ENCODE measurements at places on chromosomes 13 and 19.

DNA sequence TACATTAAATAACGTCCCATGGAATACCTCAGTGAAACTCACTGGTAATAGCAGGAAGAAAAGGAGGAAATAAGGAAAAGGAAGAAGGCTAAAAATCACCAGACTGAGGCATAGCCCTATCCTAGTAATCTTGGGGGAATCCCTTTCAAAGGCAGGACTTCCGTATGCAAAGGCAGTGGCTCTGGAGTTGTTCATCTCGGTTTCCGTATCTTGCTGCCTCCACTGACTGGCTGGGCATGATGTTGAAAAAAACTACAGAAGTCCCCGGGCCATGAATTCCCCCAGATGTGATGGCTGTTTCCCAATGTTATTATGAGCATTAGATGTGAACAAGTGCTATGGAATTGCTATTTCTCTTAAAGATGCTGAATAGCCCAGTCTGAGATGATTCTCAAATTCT, 5.5 kb downstream of the FPR2 start:
- DNase-seq, result no peak

DNA sequence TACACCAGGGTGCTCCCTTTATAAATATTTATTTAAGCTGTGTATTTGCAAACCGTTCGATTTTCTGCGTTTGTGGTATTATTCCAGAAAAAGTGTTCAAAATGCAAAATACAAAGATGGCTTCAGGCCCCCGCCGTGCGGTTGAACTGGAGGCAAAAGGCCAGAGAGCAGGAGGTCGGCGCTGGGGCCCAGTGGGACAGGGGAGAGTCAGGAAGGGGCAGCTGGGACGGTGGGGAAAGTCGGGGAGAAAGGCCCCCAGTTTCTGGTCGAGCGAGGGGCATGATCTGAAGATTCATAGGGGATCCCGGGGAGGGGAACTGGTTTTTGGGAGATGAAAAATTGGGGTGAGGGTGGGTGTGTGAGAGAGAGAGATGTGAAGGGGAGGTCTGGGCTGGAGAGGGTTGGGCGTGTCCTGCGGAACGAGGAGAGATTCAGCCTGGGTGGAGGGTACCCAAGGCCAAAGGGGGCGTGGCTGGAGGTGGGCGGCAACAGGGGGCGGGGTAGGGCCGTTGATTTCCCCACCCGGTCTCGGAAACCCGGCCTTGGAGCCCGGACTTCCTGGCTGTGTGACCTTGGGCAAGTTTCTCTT, 678 bp downstream of the ISOC2 start:
- no peak for DNase-seq

DNA sequence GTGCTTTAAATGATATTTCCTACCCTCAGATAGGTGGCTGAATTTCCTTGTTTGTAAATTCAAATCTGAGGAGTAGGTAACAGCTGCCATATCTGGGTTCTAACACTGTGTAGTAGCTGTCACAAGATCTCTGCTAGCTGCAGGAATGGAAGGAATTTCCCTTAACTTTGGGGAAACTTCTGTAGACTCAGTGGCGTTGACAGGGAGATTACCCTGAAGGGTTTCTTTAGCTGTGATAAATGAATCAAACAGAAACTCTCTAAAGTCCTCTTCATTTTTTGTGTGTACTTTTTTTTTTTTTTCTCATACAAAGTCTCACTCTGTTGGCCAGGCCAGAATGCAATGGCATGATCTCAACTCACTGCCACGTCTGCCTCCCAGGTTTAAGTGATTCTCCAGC, 5.3 kb upstream of the EPSTI1 start:
- DNase-seq, result no peak

- DNase-seq, result no peak
Observed at GRCh38 chr19:55683449-55684261, 8.6 kb downstream of the EPN1 start.

GRCh38 chr19:51491586-51491985, 10.0 kb downstream of the SIGLEC12 start:
- no peak for DNase-seq

DNA sequence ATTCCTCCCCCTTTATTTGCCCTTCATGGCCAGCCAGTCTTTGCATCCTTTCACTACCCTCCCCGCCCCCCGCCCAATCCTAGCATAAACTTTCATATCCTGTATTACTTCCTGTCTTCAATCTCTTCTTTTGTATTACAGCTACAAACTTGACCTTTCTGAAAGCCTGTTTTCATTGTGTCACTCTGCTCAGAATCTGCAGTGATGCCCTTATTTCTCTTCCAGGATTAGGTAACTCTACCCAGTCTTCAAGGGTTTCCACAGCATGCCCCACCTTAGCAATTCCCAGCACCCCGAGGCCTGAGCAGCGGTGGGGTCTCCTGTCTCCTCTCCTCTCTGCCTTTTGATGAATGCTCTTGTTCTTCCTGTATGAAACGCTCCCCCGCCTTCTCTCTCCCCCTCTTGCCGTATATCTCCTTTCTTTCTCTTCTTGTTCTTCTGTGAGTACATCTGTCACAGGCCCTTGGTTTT, 145.6 kb downstream of the SHISA2 start:
- no peak for DNase-seq

GRCh38 chr19:51294977-51295375, 16.5 kb upstream of the IGLON5 start:
- DNase-seq, result no peak

GRCh38 chr19:41362143-41362847, 1.7 kb downstream of the B9D2 start:
- no peak for DNase-seq

GRCh38 chr13:77555246-77555645, 19.7 kb downstream of the SCEL start:
- no peak for DNase-seq

- DNase-seq, result no peak
Observed at GRCh38 chr19:10812902-10813404, 23.1 kb downstream of the TMED1 start.

GRCh38 chr19:10368101-10368803, 12.1 kb downstream of the TYK2 start:
- no peak for DNase-seq

- DNase-seq, result no peak
Observed at GRCh38 chr13:49053215-49053614, 77.5 kb downstream of the FNDC3A start.

DNA sequence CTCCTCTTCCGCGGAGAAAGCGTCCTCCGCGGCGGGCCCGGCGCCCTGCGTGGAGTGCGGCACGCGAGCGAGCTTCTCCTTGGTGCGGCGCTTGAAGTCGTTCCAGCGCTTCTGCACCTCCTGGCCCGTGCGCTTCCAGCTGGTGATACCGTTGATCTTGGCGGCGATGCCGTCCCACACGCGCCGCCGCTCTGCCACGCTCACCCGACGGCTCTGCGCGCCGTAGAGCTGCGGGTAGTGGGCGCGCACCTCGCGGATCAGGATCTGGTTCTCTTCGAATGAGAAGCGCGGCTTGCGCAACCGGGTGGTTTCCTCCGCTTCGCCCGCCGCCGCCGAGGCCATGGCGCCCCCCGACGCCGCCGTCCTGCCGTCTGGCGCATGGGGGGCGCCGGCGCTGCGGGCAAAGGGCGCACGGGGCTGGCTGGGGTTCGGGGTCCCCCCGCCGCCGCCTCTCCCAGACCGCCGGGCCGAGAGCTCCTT, 941 bp downstream of the MYPOP start:
- DNase-seq, result no peak

GRCh38 chr19:41872384-41872774, 4.7 kb upstream of the CD79A start:
- no peak for DNase-seq

DNA sequence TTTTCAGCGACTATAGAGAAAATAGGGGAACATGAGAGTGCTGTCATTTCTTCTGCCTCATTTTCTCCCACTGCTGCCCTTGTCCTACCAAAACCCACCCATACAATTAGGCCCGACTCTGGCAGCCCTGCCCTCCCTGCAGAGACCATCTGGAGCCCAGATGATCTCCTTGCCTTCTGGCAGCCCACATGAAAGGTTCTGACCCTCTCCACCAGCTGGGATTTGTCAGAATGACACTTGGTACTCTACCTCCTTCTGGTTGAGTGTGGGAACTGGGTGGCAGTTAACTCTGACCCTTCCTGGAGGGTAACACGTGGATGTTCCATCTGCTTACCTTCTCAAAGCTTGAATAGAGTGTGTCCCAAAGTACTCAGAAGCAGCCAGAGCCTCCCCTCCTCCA, 21.0 kb upstream of the SIAH3 start:
- no peak for DNase-seq

DNA sequence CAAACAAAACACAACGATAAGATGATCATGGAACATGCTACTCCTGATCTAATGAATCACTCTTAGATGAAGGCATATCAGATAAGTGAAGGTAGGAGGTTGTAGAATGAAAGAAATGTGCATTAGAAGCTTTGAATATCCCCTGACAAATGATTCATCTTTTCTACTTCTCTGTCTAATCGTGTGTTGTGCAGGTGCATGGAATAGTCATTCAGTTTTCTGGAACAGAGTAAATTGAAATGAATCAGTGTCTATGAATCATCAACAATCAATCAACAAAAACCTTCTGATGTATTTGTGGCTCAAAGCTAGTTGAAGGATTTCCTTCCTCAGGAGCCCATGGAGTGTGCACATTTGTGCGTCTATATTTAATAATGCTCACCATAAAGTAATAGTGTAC, 1290.4 kb upstream of the PCDH20 start:
- DNase-seq, result no peak

GRCh38 chr13:110511509-110512181, 49.9 kb downstream of the RAB20 start:
- no peak for DNase-seq

- DNase-seq, result no peak
Observed at GRCh38 chr13:40211586-40211968, 454.9 kb downstream of the FOXO1 start.

DNA sequence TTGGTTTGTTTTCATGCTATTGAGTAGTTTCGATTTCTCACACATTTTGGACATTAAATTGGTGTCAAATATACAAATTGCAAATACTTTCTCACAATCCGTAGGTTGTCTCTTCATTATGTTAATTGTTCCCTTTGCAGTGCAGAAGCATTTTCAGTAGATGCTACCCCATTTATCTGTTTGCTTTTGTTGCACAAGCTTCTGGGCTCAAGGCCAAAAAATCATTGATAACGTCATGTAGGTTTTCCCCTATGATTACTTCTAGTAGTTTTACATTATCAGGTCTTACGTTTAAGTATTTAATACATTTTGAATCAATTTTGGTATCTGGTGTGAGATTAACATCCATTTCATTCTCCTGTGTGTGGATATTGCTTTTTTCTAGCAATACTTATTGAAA, 14.0 kb upstream of the ZNF347 start:
- no peak for DNase-seq

DNA sequence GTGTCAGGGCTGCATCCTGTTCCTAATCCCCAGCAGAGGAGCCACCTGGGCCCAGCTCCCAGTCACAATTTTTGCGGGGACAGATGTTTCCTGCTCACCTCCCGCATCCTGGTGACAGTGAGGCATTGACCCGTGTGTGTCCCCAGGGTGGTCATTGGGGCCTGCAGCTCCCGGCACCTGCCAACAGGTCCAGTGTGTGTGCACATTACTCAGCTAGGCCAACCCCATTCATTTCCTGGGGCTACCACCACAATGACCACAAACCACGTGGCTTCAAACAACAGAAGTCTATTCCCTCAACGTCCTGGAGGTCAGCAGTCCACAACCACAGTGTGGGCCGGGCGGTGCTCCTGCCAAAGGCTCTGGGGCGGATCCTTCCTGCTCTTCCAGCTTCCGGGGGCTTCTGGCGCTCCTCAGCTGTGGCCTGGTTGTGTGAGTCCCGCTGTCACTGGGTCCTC, 11.9 kb upstream of the F2RL3 start:
- DNase-seq, result no peak

- DNase-seq, result peak; percentile 20
Observed at GRCh38 chr13:38872693-38873092, 117.9 kb downstream of the STOML3 start.

DNA sequence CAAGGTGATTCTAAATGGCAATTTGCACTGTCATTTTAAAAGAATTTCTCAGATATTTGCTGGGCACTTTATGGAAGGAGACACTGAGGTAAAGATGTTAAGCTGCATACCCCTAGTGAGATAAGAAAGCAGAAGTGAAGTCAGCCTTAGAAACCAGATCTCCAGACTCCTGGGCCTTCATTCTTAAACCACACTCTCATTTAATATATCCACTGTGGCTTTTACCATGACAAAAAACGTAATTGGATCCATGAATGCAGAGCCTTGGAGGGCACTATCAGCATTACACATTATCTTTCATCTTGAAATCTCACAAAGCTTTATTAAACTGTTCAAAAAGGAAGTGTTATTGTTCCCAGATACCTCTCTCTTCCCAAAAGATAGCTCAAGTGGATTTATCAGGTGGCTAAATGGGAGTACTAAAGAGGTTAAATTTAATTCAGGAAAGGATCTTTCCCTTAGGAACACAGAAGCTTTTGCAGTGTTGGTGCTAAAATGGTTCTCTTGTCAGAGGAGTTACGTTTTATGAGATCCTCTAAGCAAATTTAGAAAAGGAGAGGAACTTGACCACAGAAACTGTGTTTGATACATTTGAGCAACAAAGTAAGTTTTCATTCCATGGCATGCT, 1060.4 kb downstream of the EFNB2 start:
- no peak for DNase-seq

- no peak for DNase-seq
Observed at GRCh38 chr19:40719414-40719894, 2.5 kb downstream of the ITPKC start.

GRCh38 chr19:39996218-39996810, 546 bp upstream of the ZNF546 start:
- no peak for DNase-seq

DNA sequence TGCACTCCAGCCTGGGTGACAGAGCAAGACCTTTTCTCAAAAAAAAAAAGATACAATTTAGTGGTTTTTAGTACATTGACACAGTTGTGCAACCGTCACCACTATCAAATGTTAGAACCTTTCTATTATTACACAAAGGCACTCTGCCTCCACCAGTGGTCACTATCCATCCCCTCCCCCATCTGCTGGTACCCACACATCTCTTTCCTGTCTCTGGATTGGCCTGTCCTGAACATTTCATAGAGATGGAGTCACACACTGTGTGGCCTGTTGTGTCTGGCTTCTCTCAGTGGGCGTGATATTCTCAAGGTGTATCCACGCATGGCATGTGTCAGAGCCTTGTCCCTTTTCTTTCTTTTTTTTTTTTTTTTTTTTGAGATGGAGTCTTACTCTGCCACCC, 11.2 kb downstream of the KDM4B start:
- DNase-seq, result no peak

DNA sequence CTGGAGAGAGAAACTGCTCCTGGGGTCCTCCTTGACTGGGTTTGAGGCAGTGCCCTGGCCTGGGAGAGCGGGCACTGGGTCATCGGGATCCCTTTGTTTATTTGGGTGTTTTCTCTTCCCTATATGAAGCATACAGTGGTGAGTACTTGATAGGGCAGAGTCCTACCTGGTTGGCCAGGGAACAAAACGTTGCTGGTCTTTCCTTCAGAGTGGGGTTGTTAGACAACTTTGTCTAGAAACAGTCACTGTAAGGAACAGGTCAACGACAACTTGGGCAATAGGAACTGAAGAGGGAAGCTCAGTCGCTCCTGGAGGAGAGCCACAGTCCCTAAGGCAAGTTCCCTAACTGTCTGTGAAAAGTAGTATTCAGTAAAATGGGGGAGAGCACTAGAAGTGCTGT, 550 bp upstream of the OLFM4 start:
- DNase-seq, result no peak

All from iPS DF 19.7 (cell line).